NCI-H1417 treated with DMSO at 0.1 percent for 48 hours (cell line): ENCODE measurements at places on chromosomes 2 and 18.

DNA sequence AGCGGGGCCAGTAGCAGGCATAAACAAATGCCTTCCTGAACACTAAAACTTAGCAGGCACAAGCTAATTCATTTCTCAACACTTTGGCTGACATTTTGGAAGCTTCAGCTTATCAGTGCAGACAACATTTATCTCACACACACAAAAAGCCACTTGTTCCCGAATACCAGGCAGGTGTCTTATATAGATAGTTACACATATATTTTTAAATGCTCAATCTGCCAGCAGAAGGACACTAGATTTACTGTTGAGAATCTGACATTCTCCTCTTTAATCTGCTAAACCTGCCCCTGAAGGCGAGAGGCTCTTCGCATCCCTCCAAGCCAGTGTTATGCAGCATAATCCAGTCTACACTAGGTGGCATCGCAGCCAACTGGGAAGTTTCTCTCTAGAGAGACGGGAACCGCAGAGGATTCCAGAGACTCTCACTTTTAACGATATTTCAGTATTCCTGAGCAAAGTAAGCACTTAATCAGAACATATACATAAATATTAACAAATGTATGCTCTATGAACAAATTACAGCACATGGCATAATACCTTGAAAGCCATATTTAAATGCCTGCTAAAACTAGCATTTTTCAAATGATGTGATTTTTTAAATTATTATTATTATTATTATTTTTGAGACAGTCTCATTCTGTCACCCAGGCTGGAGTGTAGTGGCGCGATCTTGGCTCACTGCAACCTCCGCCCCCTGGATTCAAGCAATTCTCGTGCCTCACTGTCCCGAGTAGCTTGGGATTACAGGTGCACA lies 90.2 kb upstream of the SCG2 start:
- no peak for DNase-seq

DNA sequence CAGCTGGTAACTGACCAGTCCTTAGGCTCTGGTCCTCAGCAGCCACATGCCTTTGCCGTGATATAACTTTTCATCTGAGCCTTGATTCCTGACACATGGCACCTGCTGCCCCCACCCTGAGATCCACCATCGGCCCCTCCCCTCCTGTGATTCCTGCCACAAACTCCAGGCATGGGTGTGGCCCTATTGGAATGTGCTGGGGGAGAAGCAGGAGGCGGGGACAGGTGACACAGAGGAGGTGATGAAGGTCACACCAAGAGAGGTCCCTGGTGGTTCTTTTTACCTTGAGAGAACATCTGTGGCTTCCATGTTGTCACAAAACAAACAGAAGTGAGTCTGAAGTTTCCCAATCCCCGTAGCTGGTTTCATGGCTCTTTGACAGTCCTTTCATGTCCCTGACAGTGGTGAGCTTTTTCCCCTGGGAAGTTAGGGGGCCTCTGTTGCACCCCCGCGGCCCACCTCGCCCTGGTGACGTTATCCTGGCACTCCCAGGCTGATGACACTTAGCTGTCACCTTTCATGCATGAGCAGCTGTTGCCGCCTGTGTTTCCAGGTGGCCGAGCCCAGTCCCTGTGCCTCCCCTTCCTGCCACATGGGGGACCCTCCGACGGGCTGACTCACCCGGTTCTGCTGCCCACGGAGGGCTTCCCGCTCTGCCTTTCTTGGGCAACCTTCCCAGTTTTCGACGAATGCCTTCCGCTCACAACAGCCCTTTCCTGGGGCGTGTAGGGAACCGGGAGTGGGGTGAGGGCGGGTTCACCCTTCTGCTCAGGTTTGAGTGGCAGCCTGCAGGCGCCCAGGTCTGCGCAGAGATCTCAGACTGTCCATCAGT lies 66.3 kb upstream of the GLI2 start:
- no peak for DNase-seq

DNA sequence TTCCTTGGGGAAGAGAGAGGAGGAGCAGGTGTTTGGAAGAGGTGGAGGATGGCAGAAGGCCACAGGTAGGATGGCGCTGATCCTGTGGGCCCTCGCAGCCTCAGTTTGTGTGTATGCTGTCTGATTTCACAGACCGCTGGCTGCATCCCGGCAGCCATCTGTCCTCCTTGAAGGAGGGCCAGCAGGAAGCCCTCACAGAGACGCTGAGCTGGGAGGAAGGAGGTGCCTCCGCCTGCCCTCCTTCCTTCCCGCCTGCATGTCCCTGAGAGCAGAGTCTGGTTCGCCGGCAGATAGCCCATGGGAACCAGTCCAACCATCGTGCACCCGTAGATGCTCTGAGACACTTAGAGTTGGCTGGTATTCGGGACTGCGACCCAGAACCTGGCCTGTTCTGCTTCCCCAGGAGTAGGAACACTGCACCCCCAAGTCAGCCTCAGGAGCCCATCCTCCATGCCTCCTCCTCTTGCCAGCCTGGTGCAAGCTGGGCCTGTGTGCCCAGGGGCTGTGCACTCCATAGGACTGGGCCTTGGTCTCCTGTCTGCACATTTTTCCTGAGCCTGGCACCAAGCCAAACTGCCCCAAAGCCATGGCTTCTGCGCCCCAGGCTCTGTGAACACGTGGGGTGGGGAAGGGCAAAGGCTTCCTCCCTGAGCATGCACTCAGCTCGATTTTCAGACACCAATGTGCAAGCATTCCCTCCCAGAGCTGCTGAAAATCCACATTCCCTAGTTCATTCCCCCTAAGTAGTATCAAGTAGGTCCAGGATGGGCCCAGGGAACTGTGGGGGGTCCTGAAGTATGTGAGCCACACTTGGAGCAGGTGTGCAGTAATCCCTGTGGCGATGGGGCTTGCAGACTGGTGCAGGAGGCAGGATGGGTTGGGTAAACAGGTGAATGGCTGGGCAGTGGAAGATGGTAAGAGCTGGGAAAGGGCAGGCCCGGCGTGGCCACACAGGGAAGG lies 115.6 kb downstream of the SEPTIN10 start:
- no peak for DNase-seq

DNA sequence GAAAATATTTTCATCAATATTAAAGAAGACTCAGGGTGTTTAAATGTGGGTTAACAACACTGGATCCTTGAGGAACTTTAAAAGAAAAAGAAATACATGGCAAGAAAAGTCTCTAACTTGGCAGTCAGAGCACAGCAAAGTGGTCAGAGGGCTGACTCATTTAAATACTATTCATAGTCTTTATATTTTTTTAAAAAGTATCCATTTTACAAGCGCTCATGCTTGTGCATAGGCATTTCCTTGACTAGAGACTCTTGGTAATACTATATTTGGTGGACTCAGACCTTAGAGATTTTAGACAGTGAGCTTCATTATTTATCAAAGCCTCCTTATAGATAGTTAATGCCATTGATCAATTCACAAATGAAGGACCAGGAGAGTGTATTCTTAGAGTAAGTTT lies 110.2 kb downstream of the ABCA12 start:
- no peak for DNase-seq

- no peak for DNase-seq
Observed at GRCh38 chr2:175168564-175168945, 552 bp upstream of the ATF2 start.

GRCh38 chr2:58710795-58711279 lies 469.7 kb upstream of the FANCL start:
- no peak for DNase-seq

GRCh38 chr2:146244131-146244530 lies 1600.7 kb upstream of the ACVR2A start:
- DNase-seq = no peak
